ENCODE measurements at places on chromosomes 2 and 18. TPM values are rescaled to one million over a fixed set of nuclear protein-coding genes. Genes with fewer than 3 reads are reported as not detected.

Gene WDR12
- total RNA-seq: 101 TPM

Gene PSMA8
- total RNA-seq: not detected

Gene MAP3K19
- not detected for total RNA-seq

DNA sequence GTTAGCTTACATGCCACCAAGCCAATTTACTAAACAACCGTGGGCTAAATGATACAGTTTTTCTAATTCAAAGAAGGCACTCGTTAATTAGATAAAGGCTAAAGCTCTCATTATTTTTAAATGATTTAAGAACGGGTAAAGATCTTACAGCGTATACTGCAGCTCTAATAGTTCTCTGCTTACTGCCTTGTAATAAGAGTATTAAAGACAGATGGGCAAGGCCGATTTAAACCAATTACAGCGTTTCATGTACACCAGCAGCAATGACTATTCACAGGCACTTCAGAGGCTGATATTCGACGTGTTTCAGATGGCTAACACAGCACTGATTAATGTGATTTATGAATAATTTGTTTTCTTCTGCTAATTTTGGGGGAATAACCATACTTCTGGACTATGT, 259.3 kb downstream of the ZNF407 start:
- no peak overlapping the region for H3K27ac ChIP-seq
- DNase-seq: no peak
- no peak overlapping the region for H3K4me3 ChIP-seq
- peaks cover 3% of the 10 kb centered on the region for H3K4me1 ChIP-seq
- H3K27me3 ChIP-seq: no peaks in the 10 kb centered on the region

- H3K27me3 ChIP-seq: no peaks in the 10 kb centered on the region
- no peak for DNase-seq
- H3K36me3 ChIP-seq: no peaks in the 10 kb centered on the region
- H3K4me1 ChIP-seq: no peaks in the 10 kb centered on the region
Observed at GRCh38 chr18:35409911-35410310, 32.8 kb upstream of the ZNF396 start.

Measured in endodermal cell (in vitro differentiated cells).